ENCODE measurements at places on chromosomes 13 and 19. TPM values are rescaled to one million over a fixed set of nuclear protein-coding genes. Genes with fewer than 3 reads are reported as not detected.

GRCh38 chr19:17718947-17719711 is at the start of gene MAP1S:
Gene MAP1S, plus strand, starts transcription at chr19:17719480. Its CDS starts 23 bp downstream, at chr19:17719503.
- H3K4me3 ChIP-seq: peak within 1 kb of the TSS; percentile 97
- DNase-seq: peak; percentile 84
- peak within 1 kb of the TSS; percentile 70 for H3K27ac ChIP-seq
- peaks cover 52% of the 10 kb centered on the region for H3K4me1 ChIP-seq
- no peaks in the 10 kb centered on the region for H3K27me3 ChIP-seq

GRCh38 chr13:48448285-48448958 is 35.5 kb upstream of the LPAR6 start:
- H3K27ac ChIP-seq: peak overlapping the region; percentile 52
- H3K4me1 ChIP-seq: peaks cover 13% of the 10 kb centered on the region
- H3K36me3 ChIP-seq: peaks cover 10% of the 10 kb centered on the region

DNA sequence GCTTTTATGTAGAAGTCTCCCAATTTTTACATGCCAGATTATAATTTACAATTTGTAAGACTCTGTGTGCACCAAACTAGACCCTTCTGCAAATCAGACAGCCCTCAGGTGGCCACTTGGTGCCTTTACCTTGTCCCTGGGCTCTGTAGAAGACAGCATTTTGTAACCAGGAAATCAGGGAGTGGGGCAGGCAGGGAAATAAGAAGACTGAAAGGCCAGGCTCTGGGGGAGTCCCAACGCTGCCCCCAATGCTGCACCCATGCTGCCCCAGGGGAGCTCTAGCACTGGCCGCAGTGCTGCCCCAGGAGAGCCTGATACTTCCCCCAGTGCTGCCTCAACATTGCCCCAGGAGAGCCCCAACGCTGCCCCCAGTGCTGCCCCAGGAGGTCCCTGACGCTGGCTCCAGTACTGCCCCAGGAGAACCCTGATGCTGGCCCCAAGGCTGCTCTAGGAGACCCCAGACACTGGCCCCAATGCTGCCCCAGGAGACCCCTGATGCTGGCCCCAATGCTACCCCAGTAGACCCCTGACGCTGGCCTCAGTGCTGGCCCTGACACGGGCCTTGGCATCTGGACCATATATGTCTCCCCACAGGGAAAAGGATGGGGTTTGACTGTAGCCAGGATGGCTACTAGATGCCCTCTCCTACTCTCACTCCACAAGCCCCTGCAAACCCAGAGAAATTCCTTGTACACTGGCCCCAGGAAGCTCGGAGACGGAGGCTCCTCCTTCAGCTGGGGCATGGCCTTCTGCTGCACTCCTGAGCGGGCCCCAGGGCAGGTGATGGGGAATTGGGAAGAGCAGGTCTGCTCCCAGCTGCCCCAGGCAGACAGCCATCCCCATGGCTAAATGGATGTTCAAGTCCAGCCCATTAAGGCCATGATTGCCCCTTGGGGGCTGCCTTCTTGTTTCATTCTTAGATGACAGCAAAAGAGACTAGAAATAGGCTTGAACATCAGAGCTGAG is 23.6 kb downstream of the VSTM2B start:
- H3K36me3 ChIP-seq: no peaks in the 10 kb centered on the region
- H3K27me3 ChIP-seq: no peaks in the 10 kb centered on the region
- peak; percentile 55 for DNase-seq
- no peaks in the 10 kb centered on the region for H3K4me1 ChIP-seq
- no peak overlapping the region for H3K4me3 ChIP-seq

GRCh38 chr13:31947105-31947504 is 84.5 kb upstream of the FRY start:
- H3K27me3 ChIP-seq: no peaks in the 10 kb centered on the region
- H3K4me3 ChIP-seq: no peak overlapping the region
- DNase-seq: no peak
- H3K27ac ChIP-seq: no peak overlapping the region

- no peaks in the 10 kb centered on the region for H3K36me3 ChIP-seq
- H3K4me3 ChIP-seq: no peak overlapping the region
- H3K27ac ChIP-seq: no peak overlapping the region
- no peaks in the 10 kb centered on the region for H3K27me3 ChIP-seq
Measured at GRCh38 chr13:45691667-45692066, 10.5 kb upstream of the CBY2 start.

- H3K36me3 ChIP-seq: no peaks in the 10 kb centered on the region
- H3K27me3 ChIP-seq: no peaks in the 10 kb centered on the region
- no peak for DNase-seq
- H3K4me1 ChIP-seq: no peaks in the 10 kb centered on the region
- H3K27ac ChIP-seq: no peak overlapping the region
Measured at GRCh38 chr13:43905435-43906031, 25.8 kb downstream of the LACC1 start.

DNA sequence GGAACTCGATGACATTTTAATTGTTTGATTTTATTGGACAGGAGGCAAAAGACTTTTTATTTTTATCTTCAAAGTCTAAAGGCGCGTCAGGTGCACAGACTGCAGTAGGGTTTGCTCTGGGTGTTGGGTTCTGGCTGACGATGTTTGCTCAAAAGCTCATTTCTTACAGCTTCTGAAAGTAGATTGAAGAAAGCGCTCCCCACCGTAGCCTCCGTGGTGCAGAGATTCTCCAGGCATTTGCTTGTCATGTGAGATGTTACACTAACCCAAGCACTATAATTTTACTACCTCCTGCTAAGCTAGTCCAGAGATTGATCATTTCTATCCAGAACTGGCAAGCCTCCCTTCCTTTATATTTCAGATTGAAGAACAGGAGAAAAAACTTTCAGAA is 14.5 kb upstream of the ATP11A start:
- H3K27ac ChIP-seq: no peak overlapping the region
- peak; percentile 19 for DNase-seq
- H3K27me3 ChIP-seq: no peaks in the 10 kb centered on the region
- H3K4me3 ChIP-seq: no peak overlapping the region
- no peaks in the 10 kb centered on the region for H3K4me1 ChIP-seq
- H3K36me3 ChIP-seq: no peaks in the 10 kb centered on the region

DNA sequence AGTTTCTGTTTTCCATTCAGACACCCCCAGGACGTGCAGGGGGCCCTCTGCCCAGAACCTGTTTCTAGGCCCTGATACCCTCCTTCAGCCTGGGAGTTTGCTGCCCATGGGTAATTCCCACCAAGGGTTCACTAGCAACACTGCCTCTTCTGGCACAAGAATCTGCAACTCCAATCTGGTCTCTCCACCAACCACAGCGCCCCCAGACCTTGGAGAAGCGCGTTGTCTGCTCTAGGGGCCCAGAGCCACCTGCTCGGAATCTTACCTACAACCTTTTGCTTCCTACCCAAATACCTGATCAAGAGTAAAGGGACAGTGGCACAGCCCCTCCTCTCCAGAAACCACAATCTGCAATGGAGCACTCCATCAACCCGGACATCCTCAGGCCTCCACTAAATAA is 763 bp downstream of the ZNF180 start:
- H3K36me3 ChIP-seq: peaks cover 24% of the 10 kb centered on the region
- peaks cover 12% of the 10 kb centered on the region for H3K4me1 ChIP-seq
- H3K27me3 ChIP-seq: no peaks in the 10 kb centered on the region
- H3K4me3 ChIP-seq: peak overlapping the region; percentile 95
- H3K27ac ChIP-seq: peak overlapping the region; percentile 93

- peaks cover 42% of the 10 kb centered on the region for H3K4me1 ChIP-seq
- no peaks in the 10 kb centered on the region for H3K36me3 ChIP-seq
- no peak for DNase-seq
- no peak overlapping the region for H3K27ac ChIP-seq
- no peaks in the 10 kb centered on the region for H3K27me3 ChIP-seq
- H3K4me3 ChIP-seq: no peak overlapping the region
Measured at GRCh38 chr13:46643165-46643777, 90.3 kb downstream of the LRCH1 start.

DNA sequence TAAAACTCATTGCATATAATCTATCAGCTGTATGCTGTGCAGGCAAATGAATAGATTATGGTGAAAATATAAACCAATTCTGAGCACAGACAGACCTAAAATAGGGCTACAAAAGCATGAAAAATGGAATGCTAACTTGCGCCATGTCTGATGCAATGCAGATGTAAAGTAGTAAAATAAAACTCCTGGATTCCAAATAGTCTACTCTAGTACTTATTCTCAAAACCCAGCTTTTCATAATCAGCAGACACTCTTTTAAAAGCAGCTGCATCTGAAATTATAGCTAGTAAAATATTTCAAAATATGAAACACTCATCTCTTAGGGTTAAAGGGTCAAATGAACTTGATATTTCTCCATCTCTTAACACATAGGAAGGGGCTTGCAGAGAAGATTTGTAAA is 4.7 kb upstream of the POMP start:
- no peaks in the 10 kb centered on the region for H3K27me3 ChIP-seq
- no peaks in the 10 kb centered on the region for H3K36me3 ChIP-seq
- H3K27ac ChIP-seq: no peak overlapping the region

DNA sequence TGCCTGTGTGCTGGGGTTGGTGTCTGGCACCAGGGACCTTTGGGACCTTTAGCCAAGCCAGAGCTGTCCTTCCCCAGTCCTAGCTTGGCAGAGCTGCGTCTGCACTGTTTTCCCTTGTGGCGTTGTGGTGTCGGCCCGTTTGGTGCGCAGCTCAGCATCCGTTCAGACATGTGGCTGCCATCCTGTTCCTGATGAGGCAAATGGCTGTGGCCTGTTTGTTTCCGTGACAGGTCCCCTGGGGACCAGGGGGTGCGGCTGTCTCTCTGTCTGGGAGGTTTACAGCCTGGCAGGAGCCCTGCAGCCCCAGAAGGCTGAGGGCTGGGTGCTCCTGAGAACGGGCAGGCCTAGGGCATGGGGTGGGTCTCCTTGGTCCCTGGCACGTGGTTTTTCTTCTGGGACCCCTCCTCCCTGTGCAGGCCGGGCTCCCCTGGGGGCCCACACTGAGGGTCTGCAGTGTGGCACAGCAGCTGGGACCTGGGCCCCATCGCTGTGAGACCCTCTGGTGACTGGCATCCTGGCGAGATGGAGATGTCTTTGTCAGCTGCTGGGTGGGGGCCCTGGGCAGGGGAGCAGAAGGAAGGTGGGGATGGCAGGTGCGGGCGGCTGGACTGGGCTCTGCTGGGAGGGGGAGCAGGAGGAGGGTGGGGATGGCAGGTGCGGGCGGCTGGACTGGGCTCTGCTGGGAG is 4.0 kb downstream of the SPPL2B start:
- H3K4me1 ChIP-seq: peaks cover 21% of the 10 kb centered on the region
- H3K4me3 ChIP-seq: no peak overlapping the region
- no peaks in the 10 kb centered on the region for H3K27me3 ChIP-seq
- DNase-seq: no peak

- no peak for DNase-seq
- H3K36me3 ChIP-seq: no peaks in the 10 kb centered on the region
- H3K27me3 ChIP-seq: no peaks in the 10 kb centered on the region
Measured at GRCh38 chr13:52348071-52348470, 57.9 kb downstream of the THSD1 start.

DNA sequence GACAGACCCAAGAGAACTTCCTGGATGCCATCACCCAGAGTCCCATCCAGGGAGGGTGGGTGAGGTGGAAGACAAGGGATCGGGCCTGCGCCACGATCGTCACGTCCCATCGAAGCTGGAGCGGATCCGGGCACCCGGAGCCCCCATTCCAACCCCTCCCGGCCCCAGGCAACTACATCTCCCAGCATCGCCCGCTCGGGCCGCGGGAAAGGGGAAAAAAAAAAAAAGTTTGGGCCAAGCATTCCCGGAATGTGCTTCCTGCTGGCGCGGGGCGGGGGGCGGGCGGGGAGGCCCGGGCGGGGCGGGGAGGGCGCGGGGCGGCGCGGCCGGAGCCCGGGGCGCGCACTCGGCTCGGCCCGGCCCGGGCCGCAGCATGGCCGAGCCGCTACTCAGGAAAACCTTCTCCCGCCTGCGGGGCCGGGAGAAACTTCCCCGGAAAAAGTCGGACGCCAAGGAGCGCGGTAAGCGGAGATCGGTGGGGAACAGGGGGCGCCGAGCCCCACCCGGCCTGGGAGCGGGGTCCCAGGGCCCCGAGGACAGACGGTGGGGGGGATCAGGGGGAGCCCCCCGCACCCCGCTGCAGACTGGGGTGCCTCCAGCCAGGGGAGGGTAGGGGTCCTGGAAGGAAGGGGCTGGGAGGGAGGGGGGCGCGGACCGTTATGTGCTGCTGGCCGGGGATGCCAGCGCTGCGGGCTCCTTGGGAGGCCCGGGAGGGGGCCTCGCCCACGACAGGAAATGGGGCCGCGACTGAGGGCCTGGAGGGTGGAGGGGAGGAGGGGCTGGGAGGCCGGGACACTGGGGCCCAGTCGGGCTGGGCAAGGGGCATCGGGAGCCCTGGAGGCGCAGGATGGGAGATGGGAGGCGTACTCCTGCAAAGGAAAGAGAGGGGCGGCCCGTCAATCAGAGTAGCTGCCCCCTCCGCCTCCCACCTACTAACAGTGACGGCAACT is at the start of gene SYDE1:
Gene SYDE1 (plus strand): TSS at position 341 of the 950 bp plus-strand sequence. CDS start 33 bp downstream, at position 374.
- H3K36me3 ChIP-seq: peaks cover 12% of the 10 kb centered on the region
- H3K4me3 ChIP-seq: peak within 1 kb of the TSS; percentile 66
- peaks cover 4% of the 10 kb centered on the region for H3K4me1 ChIP-seq

GRCh38 chr13:103615771-103616170 is 549.6 kb upstream of the SLC10A2 start:
- no peak overlapping the region for H3K27ac ChIP-seq
- H3K4me1 ChIP-seq: no peaks in the 10 kb centered on the region
- no peak for DNase-seq
- H3K36me3 ChIP-seq: no peaks in the 10 kb centered on the region

- H3K27ac ChIP-seq: no peak overlapping the region
- H3K4me1 ChIP-seq: no peaks in the 10 kb centered on the region
- H3K27me3 ChIP-seq: no peaks in the 10 kb centered on the region
- H3K4me3 ChIP-seq: no peak overlapping the region
Measured at GRCh38 chr13:93004919-93005318, 221.7 kb upstream of the GPC6 start.

GRCh38 chr13:76696370-76696769 is 189.8 kb downstream of the KCTD12 start:
- no peaks in the 10 kb centered on the region for H3K36me3 ChIP-seq

DNA sequence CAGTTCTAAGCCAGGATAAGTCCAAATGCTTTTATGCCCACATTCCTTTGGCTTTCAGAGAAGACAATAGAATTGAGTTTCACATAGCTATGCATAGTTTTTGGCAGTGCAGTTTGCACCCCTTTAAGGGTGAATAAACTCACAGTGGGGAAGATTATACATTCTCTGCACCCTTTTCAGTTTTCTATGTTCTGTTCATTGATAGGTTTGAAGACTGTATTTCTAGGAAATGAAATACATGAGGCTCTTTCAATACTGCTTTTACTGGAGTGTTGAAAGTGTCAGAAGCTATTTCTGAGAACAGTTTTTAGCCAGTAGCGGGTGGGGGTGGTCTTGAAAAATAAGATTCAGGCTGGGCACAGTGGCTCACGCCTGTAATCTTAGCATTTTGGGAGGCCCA is 46.2 kb downstream of the IPO5 start:
- DNase-seq: no peak
- no peaks in the 10 kb centered on the region for H3K4me1 ChIP-seq
- H3K27ac ChIP-seq: no peak overlapping the region
- H3K36me3 ChIP-seq: peaks cover 91% of the 10 kb centered on the region
- H3K4me3 ChIP-seq: no peak overlapping the region

TEX101 gene
- total RNA-seq: not detected

PLVAP gene
- total RNA-seq: 174 TPM

HOMER3 gene
- 29.3 TPM for total RNA-seq

EFNB2 gene
- total RNA-seq: 55.1 TPM

PROZ gene
- total RNA-seq: not detected

RHPN2 gene
- total RNA-seq: 9.7 TPM

BRSK1 gene
- 1.3 TPM for total RNA-seq

Measured in upper lobe of right lung (tissue), 1 donor.